ENCODE measurements at places on chromosomes 7 and 10.

DNA sequence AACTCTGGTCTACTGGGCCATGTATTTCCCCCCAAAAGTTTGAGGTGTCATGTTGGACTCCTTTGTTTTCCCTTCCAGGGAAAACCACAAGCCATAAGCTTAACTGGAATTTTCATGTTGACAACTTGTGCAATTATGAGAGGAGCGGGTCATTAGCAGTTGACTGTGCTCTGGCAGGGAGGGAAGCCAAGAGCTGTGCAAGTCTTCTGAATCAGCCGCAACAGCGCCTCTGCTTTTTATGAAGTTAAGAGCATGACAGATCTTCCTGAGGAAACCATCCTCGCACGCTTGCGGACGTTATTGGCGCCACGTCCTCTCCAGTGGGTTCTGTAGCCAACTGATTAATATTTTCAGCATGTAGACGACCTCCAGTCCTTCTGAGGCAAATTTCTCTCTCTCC is 148.7 kb upstream of the MKI67 start:
- no peak for DNase-seq

- DNase-seq, result no peak
Measured at GRCh38 chr7:42264702-42265101, 27.7 kb upstream of the GLI3 start.

DNA sequence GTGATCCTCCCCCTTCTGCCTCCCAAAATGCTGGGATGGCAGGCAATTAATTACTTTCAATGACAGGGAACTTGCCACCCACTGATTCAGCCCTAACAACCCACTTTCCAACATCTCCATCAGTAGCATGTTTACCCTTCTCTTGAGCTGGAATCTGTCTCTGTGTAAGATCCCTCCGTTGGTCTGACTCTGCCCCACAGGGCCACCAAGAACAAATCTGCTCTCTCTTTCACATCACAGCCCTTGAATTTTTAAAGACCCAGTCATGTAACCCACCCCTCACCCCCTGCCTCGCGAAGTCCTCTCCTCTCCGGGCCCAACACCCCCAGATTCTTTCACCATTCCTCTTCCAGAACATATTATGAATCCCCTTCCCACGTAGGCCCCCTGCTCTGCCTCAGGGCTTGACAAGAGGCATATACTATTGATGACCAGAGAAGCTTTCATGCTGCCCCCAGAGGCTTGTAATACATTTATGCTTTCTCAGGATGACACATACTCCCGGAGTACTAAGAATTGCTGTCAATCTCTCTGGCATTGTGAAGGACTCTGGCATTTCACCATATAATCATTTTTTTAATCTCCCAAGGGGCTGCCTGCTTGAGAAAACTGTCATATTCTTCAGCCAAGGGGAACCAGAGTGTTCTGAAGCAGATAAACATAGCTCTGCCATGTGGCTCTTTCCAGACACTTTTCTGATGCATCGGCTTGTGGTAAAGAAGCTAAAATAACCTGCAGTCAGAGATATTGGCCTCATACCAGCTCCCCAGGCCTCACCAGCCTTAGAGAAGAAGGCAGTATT is 179.2 kb upstream of the AUTS2 start:
- no peak for DNase-seq

DNA sequence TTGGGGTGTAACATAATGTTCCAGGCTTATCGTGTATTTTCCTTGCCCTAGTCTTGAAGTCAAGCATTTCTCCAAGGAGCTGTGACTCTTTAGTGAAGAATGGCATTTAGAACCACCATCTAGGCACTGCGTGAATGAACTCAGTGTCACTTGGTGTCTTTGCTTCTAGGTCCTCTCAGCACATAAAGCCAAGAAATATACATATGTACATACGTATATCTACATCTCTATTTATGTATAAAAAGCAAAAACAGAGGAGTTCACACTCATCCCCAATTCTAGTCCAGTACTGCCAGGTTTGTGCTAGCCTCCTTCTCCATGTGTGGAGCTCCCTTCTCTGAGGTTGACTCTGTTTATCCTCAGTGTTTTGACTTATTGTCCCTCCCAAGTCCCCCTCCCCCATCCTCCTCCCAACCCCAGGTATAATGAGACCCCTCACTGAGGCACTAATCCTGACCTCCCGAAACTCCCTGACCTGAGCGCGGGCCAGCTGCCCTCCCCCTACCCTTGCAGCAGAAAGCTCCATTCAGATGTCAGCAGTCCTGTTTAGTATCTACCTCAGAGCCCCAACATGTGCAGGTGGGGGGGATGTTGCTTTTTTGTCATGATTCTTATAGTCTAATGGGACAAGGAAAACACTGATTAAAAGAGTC is 61.5 kb downstream of the GDI2 start:
- DNase-seq, result no peak

DNA sequence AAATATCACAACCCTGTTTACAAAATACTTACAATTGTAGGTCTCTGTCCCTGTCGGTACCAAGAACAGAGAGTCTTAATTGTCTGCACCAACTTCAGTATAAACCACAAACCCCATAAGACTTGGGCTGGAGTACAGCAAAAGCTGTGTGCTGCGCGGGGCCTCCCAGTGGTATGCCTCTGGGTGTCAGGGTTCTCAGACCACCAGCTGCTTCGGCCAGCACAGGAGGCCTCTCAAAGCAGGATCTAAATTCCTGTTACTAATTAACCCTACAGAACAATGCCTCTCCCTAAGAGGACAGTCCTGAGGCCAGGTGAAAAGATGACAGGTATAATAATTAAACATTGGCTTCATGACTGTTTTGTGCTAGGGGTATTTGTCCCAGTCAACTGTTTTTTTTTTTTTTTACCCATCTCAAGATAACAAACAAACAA is 957 bp upstream of the SVIL start:
- no peak for DNase-seq

- no peak for DNase-seq
Measured at GRCh38 chr10:5038733-5039132, 35.1 kb upstream of the AKR1C2 start.

- no peak for DNase-seq
Measured at GRCh38 chr7:152363798-152364197, 72.0 kb downstream of the KMT2C start.

GRCh38 chr10:5618042-5618441 is 48.4 kb downstream of the ASB13 start:
- DNase-seq, result no peak

GRCh38 chr10:62019013-62019684 is 117.7 kb downstream of the ARID5B start:
- DNase-seq, result no peak

GRCh38 chr10:3446221-3446620 is 273.6 kb upstream of the PITRM1 start:
- no peak for DNase-seq

DNA sequence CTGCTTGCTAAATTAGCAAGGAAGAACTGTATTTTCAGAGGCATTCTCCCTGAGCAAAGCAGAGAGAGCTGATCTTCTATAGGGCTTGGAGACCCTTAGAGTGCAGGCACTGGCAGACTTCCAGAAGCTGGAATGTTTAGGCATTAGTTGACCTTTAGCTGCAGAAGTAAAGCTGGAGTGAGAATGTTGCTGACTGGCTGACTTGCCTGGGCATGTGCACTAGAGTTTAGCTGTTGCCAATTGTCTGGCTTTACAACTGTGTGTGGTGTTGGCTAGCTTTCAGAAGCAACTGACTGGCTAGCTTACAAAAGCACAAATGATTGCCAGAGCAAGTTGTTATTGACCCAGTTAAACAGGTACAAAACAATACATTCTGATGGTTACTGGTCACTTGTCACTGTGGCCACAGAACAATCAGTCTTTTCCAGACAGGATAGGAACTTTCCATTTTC is 25.1 kb downstream of the FAM13C start:
- DNase-seq, result no peak

GRCh38 chr10:9824631-9825071 is 1193.0 kb upstream of the CELF2 start:
- DNase-seq, result no peak

DNA sequence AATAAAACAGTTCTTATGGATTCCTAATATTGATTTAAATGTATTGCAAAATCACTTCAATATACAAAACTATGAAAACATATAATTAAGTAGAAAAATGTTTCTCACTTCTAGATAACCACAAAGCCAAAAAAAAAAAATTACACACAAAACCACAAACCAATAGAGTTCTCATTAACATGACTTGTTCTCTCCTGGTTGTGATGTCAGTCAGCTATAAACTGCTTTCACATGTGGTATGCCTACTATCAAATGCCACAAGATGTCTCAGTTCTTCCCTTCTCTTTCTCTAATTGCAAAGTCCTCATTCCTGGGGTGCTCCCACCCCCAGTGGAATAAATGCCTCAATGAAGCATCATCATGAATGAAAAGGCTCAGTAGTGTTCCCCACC is 16.6 kb downstream of the GNAI1 start:
- DNase-seq, result peak; percentile 26

DNA sequence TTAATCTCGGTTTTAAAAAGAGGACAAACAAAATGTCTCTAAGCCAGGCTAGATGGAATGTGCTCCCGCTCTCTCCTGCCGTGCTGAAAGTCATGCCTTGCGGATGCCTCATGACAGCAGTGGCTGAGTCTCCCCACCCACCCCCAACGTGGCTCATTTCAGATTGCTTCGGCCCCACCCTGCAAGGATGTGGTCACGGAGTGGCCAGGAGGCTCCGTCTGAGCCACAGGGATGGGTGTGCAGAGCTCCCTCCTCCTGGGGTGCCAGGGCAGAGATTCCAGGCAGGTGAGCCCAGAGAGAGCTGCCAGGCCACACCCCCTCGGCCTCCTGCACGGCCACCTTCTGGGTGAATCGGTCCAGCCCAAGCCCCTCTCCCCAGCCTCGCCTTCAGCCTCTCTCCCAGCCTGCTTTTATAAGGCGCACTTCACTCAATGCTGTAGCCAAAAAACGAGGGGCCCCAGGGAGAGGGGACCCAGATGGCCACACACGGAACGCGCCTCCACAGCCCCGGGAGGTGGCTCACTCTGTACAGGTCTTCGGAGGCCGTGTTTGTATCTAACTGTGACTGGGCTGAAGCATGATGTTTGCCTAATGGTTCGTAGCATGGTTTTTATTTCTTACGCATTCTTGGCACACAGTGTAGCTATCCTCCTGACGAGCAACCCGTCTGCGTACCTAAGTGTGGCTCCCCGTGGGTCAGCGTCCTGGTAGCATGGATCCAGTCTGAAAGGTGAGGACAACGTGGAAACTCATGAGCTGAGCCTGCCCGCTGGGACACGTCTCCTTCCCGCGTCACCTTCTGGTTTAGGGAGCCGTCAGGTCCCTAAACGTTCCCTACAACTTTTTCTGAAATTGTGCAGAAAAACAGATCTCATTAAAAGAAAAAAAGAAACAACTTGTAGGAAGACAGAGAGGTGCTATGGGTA is 413.8 kb upstream of the FOXK1 start:
- DNase-seq, result no peak

- no peak for DNase-seq
Measured at GRCh38 chr10:66550351-66550750, 375.5 kb upstream of the LRRTM3 start.
